ENCODE measurements at places on chromosomes 6 and 20.

- no peak for DNase-seq
Observed at GRCh38 chr6:36563237-36563927, 16.1 kb upstream of the STK38 start.

DNA sequence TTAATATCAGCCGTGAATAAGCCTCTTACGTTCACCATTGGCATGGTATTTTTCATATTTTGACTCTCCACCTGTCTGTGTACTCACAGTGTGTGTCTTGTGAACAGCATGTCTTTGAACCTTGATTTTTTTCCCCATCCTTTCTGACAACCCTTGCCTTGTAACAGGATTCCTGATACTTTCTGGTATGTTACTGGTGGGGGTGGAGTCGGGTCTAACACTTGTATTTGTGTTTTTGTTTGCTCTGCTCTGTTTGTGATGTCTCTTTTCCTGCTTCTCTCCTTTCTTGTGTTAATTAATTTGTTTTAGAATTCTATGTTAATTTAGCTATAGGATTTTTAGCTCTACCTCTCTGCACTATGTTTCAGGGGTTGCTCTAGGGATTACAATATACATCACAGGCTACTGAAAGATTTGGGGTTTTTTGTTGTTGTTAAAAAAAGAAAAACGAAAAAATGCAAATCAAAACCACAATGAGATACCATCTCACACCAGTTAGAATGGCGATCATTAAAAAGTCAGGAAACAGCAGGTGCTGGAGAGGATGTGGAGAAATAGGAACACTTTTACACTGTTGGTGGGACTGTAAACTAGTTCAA, 245.1 kb downstream of the CDH4 start:
- no peak for DNase-seq

GRCh38 chr20:208942-209566, 18.0 kb upstream of the DEFB129 start:
- DNase-seq: peak; percentile 26

DNA sequence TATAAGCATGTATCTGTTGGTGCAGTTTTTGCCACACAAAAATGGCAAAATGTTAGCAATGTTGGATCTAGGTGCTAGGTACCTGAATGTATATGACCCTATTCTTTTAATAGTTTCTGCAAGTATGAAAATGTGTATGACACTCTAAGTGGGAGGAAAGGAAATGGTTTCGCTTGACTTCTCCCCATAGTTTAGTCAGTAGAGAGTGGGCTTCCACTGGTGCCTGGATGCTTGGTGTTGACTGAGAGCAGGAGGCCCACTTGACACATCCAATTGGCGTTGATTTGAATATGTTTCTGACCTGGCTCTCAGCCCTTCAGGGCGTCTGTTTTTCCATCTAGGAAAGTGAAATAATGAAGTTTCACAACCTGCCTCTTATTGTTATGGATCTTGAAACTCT, 41.8 kb upstream of the GABRR1 start:
- DNase-seq: no peak

DNA sequence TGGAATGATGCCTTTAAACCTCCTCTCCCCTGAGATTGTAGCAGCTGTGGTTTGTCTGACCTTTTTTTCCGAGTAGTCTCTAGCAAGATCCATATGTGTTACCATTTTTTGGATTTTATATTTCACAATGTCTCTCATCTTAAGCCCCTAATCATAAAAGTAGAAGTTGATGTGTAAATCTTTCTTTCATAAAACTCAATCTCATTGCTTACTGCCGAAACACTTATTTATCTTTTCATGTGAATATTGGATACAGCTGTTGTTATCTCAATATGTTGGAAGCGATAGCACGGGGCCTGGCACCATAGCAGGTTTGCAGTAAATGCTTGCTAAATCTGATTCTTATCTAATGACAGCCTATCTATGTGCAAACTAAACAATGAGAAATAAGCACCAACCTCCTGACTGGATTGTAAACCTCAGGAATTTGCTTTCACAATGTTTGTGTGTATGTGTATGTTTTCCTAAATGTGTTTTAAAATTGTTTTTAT, 14.2 kb downstream of the SMPDL3A start:
- no peak for DNase-seq

- no peak for DNase-seq
Observed at GRCh38 chr6:157145656-157146285, 177.5 kb downstream of the TMEM242 start.
